ENCODE measurements at places on chromosomes 2 and 18. TPM values are rescaled to one million over a fixed set of nuclear protein-coding genes. Genes with fewer than 3 reads are reported as not detected.

The HTR2B gene
- total RNA-seq, result not detected

The FSIP2 gene
- total RNA-seq, result 0.39 TPM

- no peak for DNase-seq
- no peaks in the 10 kb centered on the region for H3K36me3 ChIP-seq
- H3K4me3 ChIP-seq, result no peak overlapping the region
- no peaks in the 10 kb centered on the region for H3K4me1 ChIP-seq
- no peak overlapping the region for H3K27ac ChIP-seq
These were observed 77.7 kb downstream of the MAP2 start for GRCh38 chr2:209501579-209501978.

DNA sequence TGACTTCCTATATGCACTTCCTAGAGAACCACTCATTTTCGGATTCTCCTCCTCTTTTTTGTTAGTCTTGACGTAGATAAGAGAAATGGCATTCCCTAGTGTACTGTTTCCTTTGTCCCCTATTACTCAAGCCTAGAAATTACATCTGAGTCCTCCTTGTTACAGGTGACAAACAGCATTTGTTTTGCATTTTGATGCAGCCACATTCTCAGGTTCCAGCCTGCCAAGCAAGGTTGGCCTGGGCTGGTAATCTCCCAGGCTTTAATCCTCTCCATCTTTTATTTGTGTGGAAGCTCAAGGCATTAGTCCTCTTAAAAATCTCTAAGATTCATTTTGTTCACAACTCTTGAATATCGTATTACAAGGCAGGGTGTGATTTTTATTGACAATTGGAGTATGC lies 318.0 kb upstream of the NRP2 start:
- no peaks in the 10 kb centered on the region for H3K4me1 ChIP-seq
- DNase-seq, result no peak
- H3K36me3 ChIP-seq, result no peaks in the 10 kb centered on the region
- H3K27me3 ChIP-seq, result no peaks in the 10 kb centered on the region
- H3K4me3 ChIP-seq, result no peak overlapping the region
- H3K27ac ChIP-seq, result no peak overlapping the region

GRCh38 chr2:235542733-235543127 lies 48.9 kb downstream of the AGAP1 start:
- H3K4me1 ChIP-seq, result no peaks in the 10 kb centered on the region
- no peak for DNase-seq
- no peak overlapping the region for H3K4me3 ChIP-seq
- no peaks in the 10 kb centered on the region for H3K36me3 ChIP-seq
- no peak overlapping the region for H3K27ac ChIP-seq
- H3K27me3 ChIP-seq, result no peaks in the 10 kb centered on the region

GRCh38 chr2:180449171-180449915 lies 442.2 kb upstream of the CWC22 start:
- DNase-seq, result no peak
- H3K4me1 ChIP-seq, result no peaks in the 10 kb centered on the region
- H3K27me3 ChIP-seq, result no peaks in the 10 kb centered on the region
- H3K27ac ChIP-seq, result no peak overlapping the region

- H3K36me3 ChIP-seq, result no peaks in the 10 kb centered on the region
- H3K27ac ChIP-seq, result no peak overlapping the region
- no peaks in the 10 kb centered on the region for H3K4me1 ChIP-seq
- H3K27me3 ChIP-seq, result no peaks in the 10 kb centered on the region
These were observed 279.0 kb upstream of the NRP2 start for GRCh38 chr2:205403244-205403825.

Measured in CD4-positive, alpha-beta T cell (primary cell).